ENCODE measurements at places on chromosomes 4 and X. TPM values are rescaled to one million over a fixed set of nuclear protein-coding genes. Genes with fewer than 3 reads are reported as not detected.

DNA sequence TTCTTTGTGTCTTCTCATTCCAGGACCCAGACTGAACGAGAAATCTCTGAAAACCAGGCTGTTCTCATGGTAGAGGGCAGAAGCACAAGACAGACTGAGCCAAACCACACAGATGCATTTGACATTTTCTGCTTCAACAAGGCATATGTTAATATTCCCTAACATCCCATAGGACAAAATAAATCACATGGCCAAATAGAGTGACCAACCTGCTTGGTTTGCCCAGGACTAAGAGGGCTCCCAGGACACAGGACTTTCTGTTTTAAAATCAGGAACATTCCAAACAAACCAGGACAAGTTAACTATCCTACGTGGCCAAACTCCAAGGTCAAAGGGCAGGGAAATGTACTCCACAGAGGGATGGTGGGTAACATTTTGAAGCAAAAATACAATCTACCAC is 11.7 kb downstream of the CTPS2 start:
- no peak for DNase-seq

- DNase-seq: no peak
These were observed 26.4 kb downstream of the KIAA1210 start for GRCh38 chrX:119101168-119101567.

- DNase-seq: no peak
These were observed 40.6 kb downstream of the ARHGAP10 start for GRCh38 chr4:147772459-147772969.

- DNase-seq: peak; percentile 59
These were observed 512 bp upstream of the TMEM131L start for GRCh38 chr4:153465615-153466080.

RBM47 gene
- total RNA-seq: 22.3 TPM

- DNase-seq: no peak
These were observed 64.1 kb downstream of the PARM1 start for GRCh38 chr4:74996996-74997395.

DNA sequence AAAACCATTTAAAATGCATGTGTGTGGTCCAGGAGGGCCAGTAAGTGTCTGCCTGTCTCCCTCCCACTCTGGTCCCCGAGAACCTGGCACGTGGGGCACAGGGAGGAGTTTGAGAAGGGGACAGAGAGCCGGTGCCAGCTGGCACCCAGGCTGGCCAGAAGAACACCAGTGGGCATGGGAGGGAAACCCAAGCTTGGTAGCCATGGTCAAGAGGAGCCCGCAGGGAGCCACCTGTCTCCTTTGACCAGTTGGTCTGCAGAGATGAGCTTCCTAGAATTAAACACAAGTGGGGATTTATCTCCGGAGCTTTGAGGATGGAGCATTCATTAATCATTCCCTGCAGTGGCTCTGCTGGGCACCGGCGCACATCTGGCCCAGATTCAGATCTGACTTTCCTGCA is 41.6 kb downstream of the HMX1 start:
- no peak for DNase-seq

GRCh38 chr4:64564126-64564525 is 154.9 kb upstream of the TECRL start:
- DNase-seq: no peak

GRCh38 chrX:124975456-124975855 is 344.2 kb upstream of the TEX13C start:
- no peak for DNase-seq
